ENCODE measurements at places on chromosomes 4 and X.

DNA sequence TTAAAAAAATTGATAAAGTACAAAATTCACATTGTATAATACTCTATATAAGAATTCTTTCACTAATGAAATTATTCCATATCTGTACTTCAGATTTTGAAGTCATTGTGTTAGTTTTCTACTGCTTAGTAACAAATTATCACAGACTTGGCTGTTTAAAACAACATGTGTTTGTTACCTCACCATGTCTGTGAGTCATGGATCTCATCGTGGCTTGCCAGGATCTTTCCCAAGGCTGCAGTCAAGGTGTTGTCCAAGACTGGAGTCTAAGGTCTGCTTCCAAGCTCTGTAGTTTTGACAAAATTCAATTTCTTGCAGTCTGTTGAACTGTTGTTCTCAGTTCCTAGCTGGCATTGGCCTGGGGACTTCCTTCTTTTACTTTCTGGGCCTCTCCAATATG, 1286.9 kb downstream of the ADGRL3 start:
- no peak for DNase-seq

GRCh38 chr4:2091990-2092668, 33.0 kb downstream of the NAT8L start:
- DNase-seq = no peak

- no peak for DNase-seq
Observed at GRCh38 chr4:96035727-96036126, 195.8 kb downstream of the PDHA2 start.

- no peak for DNase-seq
Observed at GRCh38 chr4:123350191-123350544, 46.4 kb upstream of the SPRY1 start.

DNA sequence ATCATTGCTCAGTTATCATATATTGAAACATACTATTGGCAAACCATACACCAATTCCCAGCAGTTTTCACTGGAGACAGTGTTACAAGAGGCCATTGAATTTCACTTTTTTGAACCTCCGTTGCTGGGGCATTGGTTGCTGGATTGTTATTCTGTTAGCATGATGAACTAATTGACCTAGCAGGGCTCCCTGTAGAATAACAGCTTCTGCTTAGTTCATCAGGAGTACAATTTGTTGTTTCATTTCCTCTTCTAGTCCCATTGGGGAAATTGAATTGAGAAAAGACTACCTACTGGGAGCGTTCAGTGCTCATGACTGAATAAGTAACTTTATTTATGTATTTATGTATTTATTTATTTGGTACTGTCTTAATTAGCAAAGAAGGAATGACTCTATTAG, 151.6 kb downstream of the SLIT2 start:
- DNase-seq = no peak

All from NCI-H187 (cell line).